Activated T-cell treated with anti-CD3 and anti-CD28 coated beads, Interleukin-2, amount 50 U/mL, for 24 hours (primary cell): ENCODE measurements at places on chromosomes 13 and 19.

- no peak for DNase-seq
Observed at GRCh38 chr13:48656608-48657007, 2.9 kb downstream of the CYSLTR2 start.

GRCh38 chr19:36707134-36707533 is 19.7 kb downstream of the ZNF567 start:
- DNase-seq = no peak

DNA sequence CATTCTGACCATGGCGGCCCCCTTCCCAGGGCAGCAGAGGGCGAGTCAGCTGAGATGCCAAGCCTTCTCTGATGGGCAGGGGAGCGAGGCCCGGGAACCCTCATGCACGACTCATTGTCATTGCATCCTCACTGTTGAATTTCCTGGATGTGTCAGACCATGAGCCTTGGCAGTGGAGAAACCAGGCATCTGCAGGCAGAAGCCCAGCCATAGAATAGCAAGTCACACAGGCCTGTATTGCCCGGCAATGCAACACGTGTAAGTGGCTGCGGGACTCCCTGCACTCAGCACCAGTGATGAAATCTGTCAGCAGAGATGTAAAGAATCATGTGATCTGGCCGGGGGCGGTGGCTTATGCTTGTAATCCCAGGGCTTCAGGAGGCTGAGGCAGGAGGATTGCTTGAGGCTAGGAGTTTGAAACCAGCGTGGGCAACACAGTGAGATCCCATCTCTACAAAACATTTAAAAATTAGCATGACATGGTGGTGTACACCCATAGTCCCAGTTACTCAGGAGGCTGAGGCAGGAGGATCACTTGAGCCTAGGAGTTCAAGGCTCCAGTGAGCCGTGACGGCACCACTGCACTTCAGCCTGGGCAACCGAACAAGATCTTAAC is 199.7 kb downstream of the KATNAL1 start:
- no peak for DNase-seq

GRCh38 chr13:70668293-70668692 is 560.0 kb upstream of the KLHL1 start:
- DNase-seq = no peak

- no peak for DNase-seq
Observed at GRCh38 chr13:36713887-36714286, 40.1 kb downstream of the SERTM1 start.

- no peak for DNase-seq
Observed at GRCh38 chr19:56350416-56351045, 35.9 kb upstream of the ZSCAN5A start.

GRCh38 chr19:18644196-18645034 is 7.6 kb downstream of the KLHL26 start:
- no peak for DNase-seq

DNA sequence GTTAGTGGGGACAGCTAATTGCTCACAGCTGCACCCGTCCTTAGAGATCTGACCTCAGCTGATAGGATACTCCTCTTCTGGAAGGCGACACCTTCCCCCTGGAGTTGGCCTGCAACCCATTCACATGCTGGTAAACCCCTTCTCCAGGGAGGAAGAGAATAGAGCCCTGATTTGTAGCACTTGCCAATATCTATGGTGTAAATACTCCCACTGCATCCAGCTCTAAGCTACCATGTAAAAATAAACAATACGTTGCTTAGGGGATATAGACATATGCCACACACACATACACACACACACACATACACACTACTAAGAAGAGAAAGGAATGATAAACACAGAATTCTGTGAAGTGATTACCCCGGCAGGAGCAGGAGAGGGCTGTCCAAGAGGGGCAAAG is 49.4 kb upstream of the KCTD15 start:
- DNase-seq = no peak

DNA sequence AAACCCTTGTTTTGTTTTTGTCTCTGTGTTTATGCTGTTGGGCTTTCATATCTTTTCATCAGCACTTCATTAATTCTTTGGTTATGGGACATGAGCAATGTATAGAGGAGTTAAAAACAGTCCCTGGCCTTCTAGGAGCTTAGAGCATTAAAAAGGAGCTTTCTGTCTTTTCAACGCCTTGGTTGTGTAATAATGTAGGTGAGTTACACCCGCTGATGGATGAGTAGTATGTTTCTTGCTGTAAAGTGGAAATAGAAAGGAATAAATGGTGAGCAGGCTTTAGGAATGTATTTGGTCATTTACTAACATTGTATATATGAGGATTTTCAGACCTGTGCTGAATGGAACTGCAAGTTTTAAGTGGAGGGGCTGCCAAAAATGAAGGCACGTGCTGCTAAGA is 121.5 kb upstream of the RNF113B start:
- no peak for DNase-seq

DNA sequence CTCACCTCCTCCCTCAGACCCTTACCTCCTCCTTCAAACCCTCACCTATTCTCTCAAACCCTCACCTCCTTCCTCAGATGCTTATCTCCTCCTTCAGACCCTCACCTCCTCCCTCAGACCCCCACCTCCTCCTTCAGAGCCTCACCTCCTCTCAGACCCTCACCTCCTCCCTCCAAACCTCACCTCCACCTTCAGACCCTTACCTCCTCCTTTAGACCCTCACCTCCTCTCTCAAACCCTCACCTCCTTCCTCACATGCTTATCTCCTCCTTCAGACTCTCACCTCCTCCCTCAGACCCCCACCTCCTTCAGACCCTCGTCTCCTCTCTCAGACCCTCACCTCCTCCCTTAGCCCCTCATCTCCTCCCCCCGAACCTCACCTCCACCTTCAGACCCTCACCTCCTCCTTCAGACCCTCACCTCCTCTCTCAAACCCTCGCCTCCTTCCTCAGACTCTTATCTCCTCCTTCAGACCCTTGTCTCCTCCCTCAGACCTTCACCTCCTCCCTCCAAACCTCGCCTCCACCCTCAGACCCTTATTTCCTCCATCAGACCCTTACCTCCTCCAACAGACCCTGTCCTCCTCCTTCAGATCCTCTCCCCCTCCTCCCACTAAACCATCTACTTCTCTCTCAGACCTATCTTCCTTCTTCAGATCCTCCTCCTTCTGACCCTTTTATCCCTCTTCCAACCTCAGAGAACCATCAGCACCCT is 2.5 kb upstream of the BCL3 start:
- no peak for DNase-seq
